ENCODE measurements at places on chromosomes 12 and 14. TPM values are rescaled to one million over a fixed set of nuclear protein-coding genes. Genes with fewer than 3 reads are reported as not detected.

- no peaks in the 10 kb centered on the region for H3K27me3 ChIP-seq
- peaks cover 12% of the 10 kb centered on the region for H3K4me1 ChIP-seq
- peak overlapping the region; percentile 75 for H3K27ac ChIP-seq
- peak; percentile 79 for DNase-seq
- no peaks in the 10 kb centered on the region for H3K36me3 ChIP-seq
Measured at GRCh38 chr14:50944647-50945413, 547 bp upstream of the PYGL start.

DNA sequence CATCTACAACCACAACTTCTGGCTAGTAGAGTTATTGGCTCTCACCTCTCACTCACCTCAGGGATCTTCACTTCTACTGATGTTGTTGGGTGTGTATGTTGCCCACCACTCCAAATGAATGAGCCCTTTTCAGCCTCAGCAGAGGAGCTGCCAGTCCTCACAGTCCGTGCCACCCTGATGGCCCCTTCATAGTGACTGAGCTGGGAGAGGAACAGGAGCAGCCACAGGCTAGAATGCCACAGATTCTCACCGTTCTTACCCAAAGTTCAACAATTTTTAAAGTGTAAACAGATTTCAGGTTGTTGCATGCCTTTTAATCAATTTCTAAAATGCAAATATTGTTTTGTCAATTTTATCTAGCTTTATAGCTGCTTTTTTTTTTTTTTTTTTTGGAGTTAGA, 74.5 kb upstream of the DNM1L start:
- H3K27ac ChIP-seq, result no peak overlapping the region
- H3K27me3 ChIP-seq, result no peaks in the 10 kb centered on the region
- H3K4me3 ChIP-seq, result no peak overlapping the region
- peaks cover 65% of the 10 kb centered on the region for H3K36me3 ChIP-seq
- DNase-seq, result no peak

GRCh38 chr14:97196336-97196735, 399.2 kb downstream of the VRK1 start:
- no peak overlapping the region for H3K4me3 ChIP-seq
- H3K27me3 ChIP-seq, result no peaks in the 10 kb centered on the region
- no peaks in the 10 kb centered on the region for H3K4me1 ChIP-seq
- no peak for DNase-seq

GRCh38 chr12:126727218-126728075, 1539.5 kb upstream of the TMEM132C start:
- H3K4me3 ChIP-seq, result no peak overlapping the region
- H3K4me1 ChIP-seq, result no peaks in the 10 kb centered on the region
- no peak overlapping the region for H3K27ac ChIP-seq

DNA sequence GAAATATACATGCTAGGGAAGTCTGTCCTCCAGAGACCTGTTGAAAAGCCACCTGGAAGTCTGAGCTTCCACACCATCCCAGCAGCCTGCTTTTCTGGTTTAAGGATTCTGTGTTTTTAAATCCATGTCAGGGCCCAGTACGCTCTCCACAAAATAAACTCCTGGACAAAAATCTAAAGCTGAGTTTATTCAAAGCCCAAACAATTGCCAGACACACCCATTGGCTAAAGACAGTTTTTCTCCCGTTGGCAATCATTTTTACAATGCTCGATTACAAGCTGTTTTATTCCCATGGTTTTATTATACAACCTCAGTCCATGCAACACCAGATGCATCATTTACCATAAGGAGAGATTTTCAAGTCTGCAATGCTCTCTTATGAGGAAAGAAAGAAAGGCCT, 94.5 kb downstream of the MYRFL start:
- H3K27me3 ChIP-seq, result no peaks in the 10 kb centered on the region
- no peak for DNase-seq
- no peaks in the 10 kb centered on the region for H3K4me1 ChIP-seq
- H3K4me3 ChIP-seq, result no peak overlapping the region
- H3K36me3 ChIP-seq, result no peaks in the 10 kb centered on the region

DNA sequence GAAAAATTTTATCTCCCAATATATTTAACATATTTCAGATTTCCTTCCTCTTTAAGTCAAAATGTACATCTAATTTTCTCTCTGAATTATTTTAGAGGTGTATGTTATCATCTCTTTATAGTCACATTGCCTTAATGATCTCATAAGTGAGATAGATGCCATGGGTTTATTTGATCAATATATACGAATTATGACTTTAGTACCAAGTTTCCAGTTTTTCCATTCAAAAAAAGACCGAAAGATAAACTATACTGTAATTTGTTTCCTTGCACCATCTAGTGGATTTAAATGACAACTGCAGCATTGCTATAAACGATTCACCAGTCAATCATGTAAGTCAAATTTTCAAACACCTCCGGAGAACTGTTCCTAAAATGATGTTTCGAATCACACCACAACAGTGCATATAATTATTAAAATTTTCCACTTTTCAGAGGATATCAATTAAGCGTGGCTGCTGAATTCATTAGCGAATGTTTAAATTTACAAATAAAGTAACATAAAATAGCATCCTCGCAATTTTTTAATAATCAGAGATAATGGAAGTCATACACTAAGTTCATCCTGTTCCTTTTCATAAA, 419 bp upstream of the ATXN7L3B start:
- H3K4me3 ChIP-seq, result peak overlapping the region; percentile 94
- H3K27ac ChIP-seq, result peak overlapping the region; percentile 99
- no peak for DNase-seq
- peaks cover under 1% of the 10 kb centered on the region for H3K36me3 ChIP-seq
- H3K4me1 ChIP-seq, result peaks cover 38% of the 10 kb centered on the region

DNA sequence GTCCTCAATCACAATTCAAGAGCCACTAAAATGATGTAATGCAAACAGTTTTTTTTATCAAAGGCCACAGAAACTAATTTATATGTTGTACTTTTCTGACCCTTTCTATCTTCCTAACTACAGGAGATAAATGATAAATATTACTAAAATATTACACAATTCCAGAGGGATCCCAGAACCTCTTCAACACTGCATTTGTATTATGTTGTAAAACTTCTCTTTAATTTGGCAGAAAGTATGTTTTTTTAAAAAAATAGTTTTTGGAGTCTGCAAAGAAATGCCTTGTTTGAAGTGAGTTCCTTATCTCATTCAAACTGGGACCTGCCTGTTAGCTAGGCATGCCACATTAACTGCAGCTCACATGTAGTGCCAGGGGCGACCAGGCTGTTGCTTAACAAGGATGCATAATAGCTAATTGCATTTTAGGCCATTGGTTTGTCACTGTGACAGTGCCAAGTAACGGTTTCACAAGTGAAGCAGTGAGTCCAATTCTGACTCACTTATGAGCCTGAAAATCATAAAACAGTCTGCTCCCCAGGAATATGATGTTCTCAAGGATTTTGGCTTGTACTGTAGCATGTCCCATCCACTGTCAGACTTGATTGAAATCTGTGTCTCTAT, 266.9 kb downstream of the KTN1 start:
- H3K4me3 ChIP-seq, result no peak overlapping the region
- no peaks in the 10 kb centered on the region for H3K27me3 ChIP-seq
- no peaks in the 10 kb centered on the region for H3K4me1 ChIP-seq
- no peak overlapping the region for H3K27ac ChIP-seq
- no peak for DNase-seq

- H3K4me3 ChIP-seq, result no peak overlapping the region
- no peaks in the 10 kb centered on the region for H3K27me3 ChIP-seq
- no peaks in the 10 kb centered on the region for H3K4me1 ChIP-seq
- no peak overlapping the region for H3K27ac ChIP-seq
- DNase-seq, result no peak
- no peaks in the 10 kb centered on the region for H3K36me3 ChIP-seq
Measured at GRCh38 chr12:87171356-87171755, 857.8 kb downstream of the C12orf50 start.

DNA sequence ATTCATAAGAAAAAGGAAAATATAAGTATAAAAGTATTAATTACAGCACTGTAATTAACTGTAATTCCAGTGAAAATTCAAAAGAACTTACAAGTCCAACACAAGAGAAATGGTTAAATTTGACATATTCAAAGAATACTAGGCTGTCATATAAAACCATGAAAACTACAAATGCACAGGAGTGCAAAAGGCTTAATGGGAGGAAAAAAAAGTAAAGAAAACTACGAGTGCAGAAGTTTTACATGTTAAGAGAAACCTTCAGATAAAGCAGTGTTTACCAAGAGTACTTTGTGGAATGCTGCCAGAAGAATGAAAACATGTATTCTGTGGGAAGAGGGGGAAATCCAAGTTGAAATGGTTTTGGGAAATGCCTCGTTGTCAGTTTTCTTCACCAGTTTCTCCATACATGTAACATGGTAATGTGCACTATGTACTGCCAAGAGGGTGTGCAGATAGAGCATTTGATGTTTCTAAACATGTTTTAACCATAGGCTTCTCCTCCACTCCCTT, 9.1 kb downstream of the HEATR5A start:
- peaks cover 29% of the 10 kb centered on the region for H3K4me1 ChIP-seq
- no peak overlapping the region for H3K4me3 ChIP-seq
- H3K27me3 ChIP-seq, result no peaks in the 10 kb centered on the region
- DNase-seq, result no peak

- DNase-seq, result no peak
- no peak overlapping the region for H3K4me3 ChIP-seq
- no peaks in the 10 kb centered on the region for H3K36me3 ChIP-seq
- no peaks in the 10 kb centered on the region for H3K4me1 ChIP-seq
- H3K27ac ChIP-seq, result no peak overlapping the region
Measured at GRCh38 chr14:100822532-100823296, 3.2 kb upstream of the MEG3 start.

- no peaks in the 10 kb centered on the region for H3K27me3 ChIP-seq
- H3K4me3 ChIP-seq, result no peak overlapping the region
- no peaks in the 10 kb centered on the region for H3K36me3 ChIP-seq
- no peaks in the 10 kb centered on the region for H3K4me1 ChIP-seq
- H3K27ac ChIP-seq, result no peak overlapping the region
Measured at GRCh38 chr12:102874819-102875218, 42.2 kb downstream of the PAH start.

DNA sequence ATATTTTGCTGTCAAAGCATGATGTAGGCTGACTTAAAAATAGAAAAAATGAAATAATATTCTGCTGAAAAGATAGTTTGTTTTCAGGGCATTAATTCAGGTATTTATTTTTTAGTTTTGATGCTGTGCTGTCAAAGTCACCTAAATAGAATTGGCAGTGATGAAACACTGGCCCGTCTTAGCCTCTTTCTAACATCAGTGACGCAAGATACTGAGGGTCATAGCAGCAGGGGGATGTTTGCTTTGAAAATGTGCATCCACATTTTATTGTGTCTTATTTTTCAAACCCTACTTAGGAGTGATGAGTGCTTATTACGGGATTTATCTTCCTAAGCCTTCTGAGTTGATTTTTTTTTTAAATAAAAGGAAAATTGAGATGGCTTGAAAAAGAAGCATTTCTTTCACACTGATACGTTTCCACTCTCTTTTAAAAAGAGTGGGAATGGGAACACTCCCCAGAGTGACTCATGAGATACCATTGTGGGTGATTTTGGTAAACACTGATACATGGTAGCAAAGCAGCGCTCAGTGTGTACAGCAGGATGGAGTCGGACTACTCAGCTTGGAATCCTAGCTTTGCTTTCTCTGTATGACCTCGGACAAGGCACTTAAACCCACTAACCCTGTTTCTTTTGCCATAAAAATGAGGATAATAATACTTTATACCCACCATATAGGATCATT, 290.8 kb downstream of the ERC1 start:
- DNase-seq, result no peak
- H3K4me1 ChIP-seq, result peaks cover 3% of the 10 kb centered on the region
- no peaks in the 10 kb centered on the region for H3K27me3 ChIP-seq
- H3K36me3 ChIP-seq, result no peaks in the 10 kb centered on the region
- H3K4me3 ChIP-seq, result no peak overlapping the region
- H3K27ac ChIP-seq, result peak overlapping the region; percentile 51

DNA sequence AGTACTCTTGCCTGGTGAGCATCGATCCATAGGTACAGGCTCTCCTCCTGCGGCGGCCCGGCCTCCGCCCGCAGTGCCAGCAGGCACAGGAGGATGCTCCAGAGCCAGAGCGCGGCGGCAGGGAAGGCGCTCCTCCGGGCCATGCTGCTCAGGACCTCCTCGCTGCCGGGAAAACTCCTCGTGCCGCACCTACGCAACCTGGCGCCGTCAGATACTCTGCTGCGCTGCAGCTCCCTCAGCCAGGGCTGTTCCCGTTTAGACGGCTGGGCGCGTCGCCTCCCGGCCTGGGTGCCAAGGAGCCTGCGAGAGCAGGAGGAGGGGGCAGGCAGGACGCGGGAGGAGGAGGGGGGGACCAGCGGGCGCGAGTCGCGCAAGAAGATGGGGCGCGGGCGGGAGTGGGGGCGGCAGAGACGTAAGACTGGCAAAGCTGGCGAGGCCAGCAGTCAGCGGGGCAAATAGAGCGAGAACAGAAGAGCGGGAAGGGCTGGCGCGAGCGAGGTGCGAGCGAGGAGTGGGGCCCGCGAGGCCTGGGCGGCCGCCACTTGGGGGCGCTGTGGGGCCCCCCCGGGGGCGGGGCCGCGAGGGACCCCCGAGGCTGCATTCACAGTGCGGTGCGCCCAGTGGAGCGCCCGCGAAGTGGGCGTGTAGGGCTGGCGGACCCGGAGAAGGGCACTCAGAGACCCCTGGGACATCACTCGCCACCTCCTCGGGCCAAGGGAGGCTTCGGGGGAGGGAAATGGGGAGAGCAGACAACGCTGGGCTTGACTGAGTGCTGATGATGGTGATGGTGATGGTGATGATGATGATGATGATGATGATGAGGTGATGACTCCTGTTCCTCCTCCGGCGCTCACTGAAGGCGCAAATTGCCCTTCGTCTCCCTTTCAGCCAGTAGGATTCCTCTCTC, at the start of gene WIF1:
WIF1 (minus strand) TSS at position 257 of the 907 bp plus-strand sequence; CDS start at position 143, 114 bp downstream.
- peaks cover 6% of the 10 kb centered on the region for H3K4me1 ChIP-seq
- no peak within 1 kb of the TSS for H3K27ac ChIP-seq
- peak; percentile 91 for DNase-seq
- H3K27me3 ChIP-seq, result peaks cover 57% of the 10 kb centered on the region
- H3K36me3 ChIP-seq, result no peaks in the 10 kb centered on the region
- H3K4me3 ChIP-seq, result peak within 1 kb of the TSS; percentile 45

The RFX4 gene
- not detected for total RNA-seq

The CLEC6A gene
- 2.0 TPM for total RNA-seq

The MYBPC1 gene
- total RNA-seq, result not detected

The KIF5A gene
- total RNA-seq, result 0.14 TPM

The RAB2B gene
- total RNA-seq, result 36.9 TPM

The NEUROD4 gene
- not detected for total RNA-seq

The PPP1R3E gene
- total RNA-seq, result 14.6 TPM

The RNASE7 gene
- not detected for total RNA-seq

The CMTM5 gene
- 0.96 TPM for total RNA-seq

The NTF3 gene
- 0.93 TPM for total RNA-seq

The KRT6B gene
- not detected for total RNA-seq
